ENCODE measurements at places on chromosomes 12 and 14. TPM values are rescaled to one million over a fixed set of nuclear protein-coding genes. Genes with fewer than 3 reads are reported as not detected.

Gene AQP6
- 0.43 TPM for polyA plus RNA-seq

Gene VRTN
- not detected for polyA plus RNA-seq

Gene CFL2
- 50.3 TPM for polyA plus RNA-seq

GRCh38 chr12:6157482-6157881 lies 33.0 kb upstream of the VWF start:
- H3K4me3 ChIP-seq, result no peak overlapping the region
- DNase-seq, result no peak
- H3K4me1 ChIP-seq, result peaks cover 9% of the 10 kb centered on the region
- H3K27ac ChIP-seq, result no peak overlapping the region
- H3K36me3 ChIP-seq, result no peaks in the 10 kb centered on the region

DNA sequence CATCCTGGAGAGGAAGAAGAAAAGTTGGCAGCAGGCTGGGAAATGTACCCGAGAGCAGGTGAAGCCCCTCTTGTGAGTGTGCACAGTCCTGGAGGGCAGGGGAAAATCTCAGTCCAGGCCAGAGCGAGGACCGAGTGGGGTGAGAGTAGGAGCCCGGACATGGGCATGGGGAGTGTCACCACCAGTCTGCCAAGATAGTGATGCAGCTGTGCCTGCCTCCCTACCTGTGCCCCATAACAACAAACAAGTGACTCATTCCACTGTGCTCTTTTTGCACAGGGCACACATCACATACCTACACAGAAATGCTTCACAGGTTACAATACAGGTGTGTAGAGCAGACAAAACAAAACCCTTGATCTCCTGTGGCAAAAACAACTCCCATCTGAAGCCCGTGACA lies 205.9 kb upstream of the PELI2 start:
- H3K36me3 ChIP-seq, result no peaks in the 10 kb centered on the region
- H3K4me3 ChIP-seq, result no peak overlapping the region
- DNase-seq, result no peak

GRCh38 chr14:35400648-35401421 lies 3.7 kb downstream of the NFKBIA start:
- H3K4me3 ChIP-seq, result peak overlapping the region; percentile 89
- DNase-seq, result no peak
- no peaks in the 10 kb centered on the region for H3K27me3 ChIP-seq
- peaks cover 32% of the 10 kb centered on the region for H3K4me1 ChIP-seq
